CD4-positive, alpha-beta T cell (primary cell): ENCODE measurements at places on chromosomes 2 and 18. TPM values are rescaled to one million over a fixed set of nuclear protein-coding genes. Genes with fewer than 3 reads are reported as not detected.

DNA sequence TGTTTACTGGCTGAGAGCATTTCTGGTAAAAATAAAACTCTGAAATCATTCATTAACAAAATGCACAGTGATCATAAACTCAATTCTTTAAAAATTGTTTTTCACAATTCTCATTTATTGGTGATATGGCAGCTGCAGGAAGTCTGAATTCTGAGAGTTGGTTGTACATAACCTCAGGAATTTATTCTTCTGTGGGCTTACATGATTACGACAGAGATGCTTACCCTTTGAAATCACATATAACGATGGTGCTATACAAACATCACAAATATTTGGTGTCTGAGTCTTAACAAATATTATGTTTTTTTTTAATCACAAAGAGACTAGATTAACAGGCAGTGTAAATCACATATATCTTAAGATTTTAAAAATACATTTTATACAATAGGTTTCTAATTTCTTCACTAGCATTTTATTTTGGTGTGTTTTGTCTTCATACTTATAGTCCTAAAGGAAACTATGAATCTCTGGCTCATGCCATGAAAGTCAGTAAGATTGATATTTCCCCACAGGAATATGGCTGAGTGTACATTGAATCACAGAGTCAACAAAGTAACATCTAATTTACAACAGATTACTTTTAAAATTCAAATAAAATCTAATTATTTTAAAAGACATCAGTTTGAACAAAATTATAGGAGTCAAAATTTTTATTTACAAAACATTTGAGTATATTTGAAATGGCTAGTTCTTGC lies 318.8 kb upstream of the THUMPD2 start:
- H3K27ac ChIP-seq = no peak overlapping the region
- no peaks in the 10 kb centered on the region for H3K36me3 ChIP-seq
- no peak overlapping the region for H3K4me3 ChIP-seq
- H3K27me3 ChIP-seq = no peaks in the 10 kb centered on the region
- DNase-seq = no peak

GRCh38 chr2:239710953-239711861 lies 310.4 kb upstream of the HDAC4 start:
- no peak overlapping the region for H3K4me3 ChIP-seq
- no peaks in the 10 kb centered on the region for H3K36me3 ChIP-seq
- no peaks in the 10 kb centered on the region for H3K27me3 ChIP-seq
- no peaks in the 10 kb centered on the region for H3K4me1 ChIP-seq
- no peak overlapping the region for H3K27ac ChIP-seq
- no peak for DNase-seq

GRCh38 chr18:54149078-54149697 lies 75.3 kb downstream of the MBD2 start:
- peak; percentile 7 for DNase-seq
- H3K4me3 ChIP-seq = no peak overlapping the region
- no peaks in the 10 kb centered on the region for H3K4me1 ChIP-seq
- H3K36me3 ChIP-seq = peaks cover 13% of the 10 kb centered on the region
- H3K27me3 ChIP-seq = no peaks in the 10 kb centered on the region

GRCh38 chr2:218860950-218861381 lies 1.4 kb downstream of the WNT6 start:
- no peak overlapping the region for H3K27ac ChIP-seq
- no peaks in the 10 kb centered on the region for H3K36me3 ChIP-seq
- H3K4me3 ChIP-seq = no peak overlapping the region
- peaks cover 25% of the 10 kb centered on the region for H3K4me1 ChIP-seq
- H3K27me3 ChIP-seq = peaks cover 75% of the 10 kb centered on the region

GRCh38 chr2:3387011-3387410 lies 7.5 kb downstream of the TRAPPC12 start:
- no peaks in the 10 kb centered on the region for H3K27me3 ChIP-seq
- DNase-seq = no peak
- no peak overlapping the region for H3K4me3 ChIP-seq
- peaks cover 36% of the 10 kb centered on the region for H3K36me3 ChIP-seq
- H3K27ac ChIP-seq = no peak overlapping the region
- H3K4me1 ChIP-seq = peaks cover 2% of the 10 kb centered on the region

GRCh38 chr2:86123328-86123925 lies 17.4 kb downstream of the PTCD3 start:
- no peaks in the 10 kb centered on the region for H3K27me3 ChIP-seq
- H3K36me3 ChIP-seq = peaks cover 97% of the 10 kb centered on the region
- no peak overlapping the region for H3K4me3 ChIP-seq
- no peaks in the 10 kb centered on the region for H3K4me1 ChIP-seq

DNA sequence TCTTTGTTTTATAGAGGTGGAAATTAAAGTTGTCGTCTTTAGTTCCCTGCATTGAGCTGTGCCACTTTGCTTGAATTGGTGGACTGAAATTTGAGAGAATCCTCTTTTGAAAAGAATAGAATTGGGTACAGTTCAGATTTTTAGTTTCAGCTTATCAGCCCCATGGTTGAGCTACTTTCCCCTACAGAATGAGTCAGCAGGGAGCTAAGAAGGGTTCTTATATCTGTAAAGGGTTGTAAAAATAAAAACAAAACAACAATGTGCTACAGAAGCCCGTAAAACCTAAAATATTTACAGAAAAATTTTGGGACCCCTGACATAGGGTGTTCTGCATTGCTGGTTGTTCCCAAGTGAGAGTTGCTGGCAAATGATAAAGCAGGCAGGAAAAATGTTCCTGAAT lies 12.6 kb downstream of the SLC20A1 start:
- H3K27me3 ChIP-seq = no peaks in the 10 kb centered on the region
- peaks cover 18% of the 10 kb centered on the region for H3K4me1 ChIP-seq
- no peak overlapping the region for H3K27ac ChIP-seq
- no peak overlapping the region for H3K4me3 ChIP-seq
- DNase-seq = no peak

GRCh38 chr2:85111819-85112281 lies 21.3 kb upstream of the TCF7L1 start:
- no peak overlapping the region for H3K27ac ChIP-seq
- DNase-seq = no peak
- H3K36me3 ChIP-seq = no peaks in the 10 kb centered on the region
- no peaks in the 10 kb centered on the region for H3K27me3 ChIP-seq
- H3K4me3 ChIP-seq = no peak overlapping the region

DSC2 gene
- total RNA-seq = not detected

DNA sequence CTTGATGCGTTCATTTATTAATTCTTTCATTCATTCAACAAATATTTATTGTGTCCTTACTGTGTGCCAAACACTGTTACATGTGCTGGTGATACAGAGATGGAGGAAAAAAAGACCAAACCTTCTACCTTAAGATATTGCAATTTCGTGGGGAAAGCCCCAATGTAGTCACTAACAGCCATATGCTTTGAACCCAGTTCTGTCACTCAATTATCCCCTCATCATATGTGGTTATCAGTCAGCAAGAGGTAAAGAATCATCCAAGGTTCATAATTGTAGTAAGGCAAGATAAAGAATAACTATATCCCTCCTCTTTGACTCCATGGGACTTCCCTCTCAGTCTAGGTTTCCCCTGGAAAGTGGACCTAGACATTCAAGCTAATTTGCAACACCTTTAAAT lies 1185.6 kb upstream of the CELF4 start:
- H3K4me3 ChIP-seq = no peak overlapping the region
- no peaks in the 10 kb centered on the region for H3K27me3 ChIP-seq
- no peaks in the 10 kb centered on the region for H3K4me1 ChIP-seq
- no peaks in the 10 kb centered on the region for H3K36me3 ChIP-seq
- no peak for DNase-seq

CAVIN2 gene
- 0.14 TPM for total RNA-seq

GRCh38 chr2:66469214-66469902 lies 34.4 kb downstream of the MEIS1 start:
- H3K27ac ChIP-seq = no peak overlapping the region
- no peaks in the 10 kb centered on the region for H3K27me3 ChIP-seq
- H3K4me3 ChIP-seq = no peak overlapping the region

DNA sequence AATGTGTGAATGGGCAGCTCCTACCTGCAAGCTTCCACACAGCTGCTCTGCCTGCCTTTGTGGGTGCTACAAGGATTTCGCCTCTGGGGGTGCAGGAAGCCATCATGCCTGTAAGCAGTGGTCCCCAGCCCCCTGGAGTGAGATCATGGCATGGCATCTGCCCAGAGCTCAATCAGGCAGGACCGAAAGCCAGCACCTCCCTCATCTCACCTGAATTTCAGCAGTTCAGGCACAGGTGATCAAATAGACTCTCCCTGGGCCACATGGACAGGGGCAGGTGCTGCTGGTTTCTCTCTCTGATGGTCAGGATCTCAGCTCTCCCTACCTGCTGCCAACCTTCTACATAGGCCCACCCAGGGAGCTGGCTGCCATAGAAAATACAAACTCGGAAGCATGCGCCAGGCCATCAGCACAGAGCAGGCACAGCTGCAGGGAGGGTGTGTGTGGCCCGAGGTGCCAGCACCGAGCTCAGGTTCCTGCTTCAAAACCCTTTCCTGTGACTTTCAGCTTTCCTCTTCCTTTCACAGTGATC lies 133.2 kb upstream of the ID2 start:
- H3K27ac ChIP-seq = no peak overlapping the region
- no peak overlapping the region for H3K4me3 ChIP-seq
- no peak for DNase-seq
- no peaks in the 10 kb centered on the region for H3K36me3 ChIP-seq
- H3K4me1 ChIP-seq = peaks cover 36% of the 10 kb centered on the region
- no peaks in the 10 kb centered on the region for H3K27me3 ChIP-seq

ZCCHC2 gene
- 85.0 TPM for total RNA-seq
